ENCODE measurements at places on chromosomes 12 and 14.

GRCh38 chr12:130832561-130833209 is 6.4 kb downstream of the STX2 start:
- DNase-seq, result no peak

DNA sequence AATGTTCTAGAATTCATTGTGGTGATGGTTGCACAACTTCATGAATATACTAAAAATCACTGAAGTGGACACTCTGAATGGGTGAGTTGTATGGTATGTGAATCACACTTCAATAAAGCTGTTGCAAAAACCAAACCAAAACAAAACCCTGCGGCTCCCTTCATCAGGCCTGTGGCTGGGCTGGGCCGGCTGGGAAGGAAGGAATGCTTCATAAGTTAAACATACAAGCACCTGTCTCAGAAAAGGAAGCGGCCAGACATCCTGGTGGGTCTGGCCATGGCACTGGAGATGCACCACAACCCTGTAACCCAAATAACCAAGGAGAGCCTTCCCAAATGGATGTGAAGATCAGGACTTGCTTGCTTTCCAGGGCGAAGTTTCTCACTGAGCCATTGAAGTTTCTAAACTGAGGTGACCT is 34.9 kb downstream of the TTC7B start:
- DNase-seq, result no peak

- DNase-seq, result no peak
Observed at GRCh38 chr14:103087343-103087835, 3.4 kb downstream of the LBHD2 start.

DNA sequence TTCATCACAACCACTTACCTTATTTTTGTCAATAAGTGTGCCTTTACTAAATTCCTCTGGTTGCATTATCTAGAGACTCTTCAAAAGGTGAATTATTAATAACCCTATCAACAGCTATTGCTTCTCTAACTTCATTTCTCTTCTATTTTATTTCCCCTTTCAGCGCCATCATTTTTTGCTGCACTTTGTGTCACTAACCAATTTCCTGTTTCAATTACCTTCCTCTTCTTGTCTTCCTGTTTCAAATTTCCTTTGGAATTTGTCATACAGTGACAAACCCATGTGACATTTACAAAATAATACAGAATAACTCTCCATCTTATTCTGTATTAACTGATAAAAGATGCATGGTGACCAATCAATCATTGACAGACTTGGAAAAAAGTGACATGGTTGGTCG is 12.2 kb upstream of the CLEC2A start:
- no peak for DNase-seq

GRCh38 chr14:99818503-99819036 is 25.4 kb downstream of the EML1 start:
- DNase-seq, result no peak

DNA sequence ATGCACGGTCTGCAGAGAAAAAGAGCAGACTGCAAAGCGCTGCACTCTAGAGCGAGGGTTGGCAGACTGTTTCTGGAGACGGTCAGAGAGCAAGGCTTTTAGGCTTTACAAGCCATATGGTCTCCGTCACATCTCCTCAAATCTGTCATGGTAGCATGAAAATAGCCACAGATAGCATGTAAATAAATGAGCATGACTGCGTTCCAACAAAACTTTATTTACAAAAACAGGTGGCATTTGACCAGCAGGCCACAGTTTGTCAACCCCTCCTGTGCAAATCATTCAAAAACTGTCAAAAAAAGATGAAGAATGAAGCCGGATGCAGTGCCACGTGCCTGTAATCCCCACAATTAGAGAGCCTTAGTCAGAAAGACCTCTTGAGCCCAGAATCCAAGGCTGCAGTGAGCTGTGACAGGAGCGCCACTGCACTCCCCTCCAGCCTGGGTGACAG is 18.9 kb downstream of the SYNE3 start:
- no peak for DNase-seq

DNA sequence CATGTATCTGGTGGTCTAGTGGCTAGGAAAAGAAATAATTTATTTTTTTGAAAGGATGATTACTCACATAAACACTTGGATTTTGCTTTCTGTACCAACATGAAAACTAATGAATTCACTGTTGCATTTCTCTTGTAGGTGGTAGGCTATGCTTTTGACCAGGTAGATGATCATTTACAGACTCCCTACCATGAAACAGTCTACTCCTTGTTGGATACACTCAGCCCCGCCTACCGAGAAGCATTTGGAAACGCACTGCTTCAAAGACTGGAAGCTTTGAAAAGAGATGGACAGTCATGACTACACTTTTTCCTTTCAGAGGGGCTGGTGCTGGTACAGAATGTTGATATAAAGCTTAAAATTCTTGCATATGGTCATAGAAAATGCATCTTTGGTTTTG is 6.5 kb upstream of the AK7 start:
- DNase-seq, result no peak

DNA sequence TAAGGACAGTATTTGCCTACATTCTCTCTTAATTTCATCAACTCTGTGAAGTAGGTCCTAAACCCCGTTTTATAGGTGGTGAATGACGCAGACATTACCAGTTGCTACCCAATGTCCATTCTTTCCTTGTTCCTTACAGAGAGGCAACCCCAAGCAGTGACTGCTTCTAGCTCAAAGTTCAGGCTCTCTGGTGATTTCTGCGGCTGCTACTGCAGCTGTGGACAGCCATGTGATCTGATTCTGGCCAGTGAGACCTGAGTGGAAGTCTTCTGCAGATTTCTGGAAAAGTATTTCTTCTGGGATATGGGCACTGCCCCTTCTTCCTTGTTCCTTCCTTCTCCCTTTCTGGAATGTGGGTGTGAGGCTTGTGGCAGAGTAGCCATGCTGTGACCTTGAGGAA is 82.9 kb downstream of the ARF6 start:
- no peak for DNase-seq

- no peak for DNase-seq
Observed at GRCh38 chr12:125280482-125281377, 215.5 kb downstream of the AACS start.

DNA sequence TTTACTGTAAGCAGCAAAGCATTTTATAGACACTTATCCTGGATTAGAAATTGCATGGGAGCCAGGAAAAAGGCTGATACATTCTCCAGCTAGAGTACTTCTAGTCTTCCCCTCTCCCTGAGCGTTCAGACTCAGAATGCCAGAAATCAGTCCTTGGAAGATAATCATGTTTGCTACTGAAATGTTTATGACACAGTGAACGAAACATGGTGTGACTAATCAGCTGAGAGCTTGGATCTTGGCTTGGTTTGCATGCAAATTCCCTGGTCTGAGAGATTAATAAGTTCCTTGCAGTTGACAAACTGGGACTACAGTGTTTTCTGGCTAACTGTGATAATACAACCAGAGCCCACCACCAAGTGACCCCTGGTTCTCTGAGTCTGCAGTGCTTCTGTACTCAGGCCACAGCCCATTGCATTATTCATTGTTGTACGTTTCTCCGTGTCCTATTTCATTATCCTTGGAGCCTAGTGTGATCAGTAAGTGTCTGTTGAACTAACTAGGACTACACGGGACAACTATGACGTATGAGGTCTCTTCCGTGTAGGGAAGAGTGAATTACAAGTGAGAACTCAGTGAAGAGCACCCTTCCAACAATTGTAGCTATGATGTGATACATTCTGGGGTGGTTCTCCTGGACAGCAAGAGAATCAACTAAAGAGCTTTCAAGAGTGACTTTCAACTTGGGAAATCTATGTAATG is 34.6 kb upstream of the EVL start:
- DNase-seq, result no peak

DNA sequence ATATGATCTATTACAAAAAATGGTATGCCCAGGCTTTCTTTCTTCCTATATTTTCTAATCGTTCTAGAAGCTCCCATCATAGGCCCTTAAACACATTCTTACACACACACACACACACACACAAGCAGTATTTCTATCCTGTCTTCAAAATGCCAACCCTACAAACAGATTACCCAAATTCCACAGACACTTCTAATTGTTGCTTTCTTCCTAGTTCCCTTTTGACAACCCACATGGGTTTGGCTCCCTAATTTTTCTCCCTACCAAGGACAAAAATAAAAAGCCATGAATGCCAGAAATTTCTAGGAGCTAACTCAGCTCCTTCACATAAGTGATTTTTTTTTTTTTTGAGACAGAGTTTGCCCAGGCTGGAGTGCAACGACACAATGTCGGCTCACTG is 60.3 kb upstream of the NTF3 start:
- DNase-seq, result no peak

DNA sequence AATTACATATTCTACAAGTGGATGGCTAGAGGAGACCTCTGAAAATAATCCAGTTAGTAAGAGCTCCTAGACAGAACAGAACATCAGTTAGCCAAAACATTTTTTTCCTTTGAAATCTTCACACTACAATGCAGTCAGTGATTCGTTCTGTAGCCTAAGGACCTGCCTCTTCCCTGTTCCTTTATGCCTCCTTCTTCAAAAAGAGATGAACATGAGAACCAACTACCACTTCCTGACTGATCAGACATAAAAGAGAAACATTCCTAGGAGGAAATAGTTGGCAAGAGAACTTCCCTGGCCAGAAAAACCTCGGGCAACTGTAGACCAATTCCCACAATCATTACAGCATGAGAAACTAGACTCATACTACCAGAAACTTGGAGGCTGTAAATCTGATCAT is 29.4 kb downstream of the ITPR2 start:
- no peak for DNase-seq

- DNase-seq, result no peak
Observed at GRCh38 chr12:116931665-116932064, 20.9 kb downstream of the FBXW8 start.
